CD4-positive, alpha-beta T cell treated with Interleukin-17A for 1 hour (primary cell): ENCODE measurements at places on chromosomes 2 and 18.

DNA sequence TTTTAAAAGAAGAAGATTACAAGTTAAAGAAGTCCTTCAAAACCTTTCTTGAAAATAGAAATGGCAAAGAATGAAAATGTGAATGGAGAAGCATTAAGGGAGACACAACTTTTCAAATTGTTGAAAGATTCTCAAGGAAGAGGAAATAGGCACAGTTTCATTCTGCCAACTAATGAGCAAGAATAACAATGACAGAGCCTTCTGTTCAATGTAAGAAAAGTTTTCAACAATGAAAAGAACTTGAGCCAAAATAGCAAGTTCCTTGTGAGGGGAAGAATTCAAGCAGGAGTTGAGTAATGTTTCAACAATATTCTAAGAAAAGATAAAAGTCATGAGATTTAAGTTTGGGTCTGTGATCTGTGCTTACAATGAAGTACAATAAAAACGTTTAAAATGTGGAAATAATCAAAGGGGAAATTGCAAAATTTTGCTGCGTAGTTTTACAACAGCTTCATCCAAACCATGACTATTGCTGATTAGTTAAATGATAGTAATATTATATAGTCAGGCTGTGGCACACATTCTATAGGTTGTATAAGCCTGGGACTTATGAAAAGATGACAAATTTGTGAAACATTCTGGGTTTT is 122.6 kb downstream of the METTL4 start:
- DNase-seq: no peak

GRCh38 chr18:31648966-31649429 is 35.4 kb downstream of the B4GALT6 start:
- no peak for DNase-seq

GRCh38 chr18:74529378-74529777 is 4.9 kb upstream of the CNDP1 start:
- no peak for DNase-seq

DNA sequence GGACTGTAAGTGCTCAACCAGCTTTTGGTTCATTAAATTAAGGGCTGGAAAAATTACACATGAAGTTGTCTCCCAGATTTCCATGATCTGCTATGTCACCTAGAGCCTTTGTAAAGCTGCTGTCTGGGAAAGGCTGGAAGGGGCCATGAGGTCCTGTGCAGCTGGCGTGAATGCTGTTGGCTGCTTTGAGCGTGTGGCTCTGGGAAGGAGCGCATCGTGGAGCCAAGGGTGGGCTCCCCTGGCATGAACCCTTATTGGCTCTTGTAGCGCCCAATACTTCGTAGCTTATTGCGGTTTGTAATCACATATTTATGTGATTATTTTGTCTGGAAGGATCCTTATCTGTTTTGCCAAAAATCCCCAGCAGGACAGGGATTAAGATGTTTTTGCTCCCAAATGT is 70.5 kb upstream of the LMAN1 start:
- DNase-seq: no peak

DNA sequence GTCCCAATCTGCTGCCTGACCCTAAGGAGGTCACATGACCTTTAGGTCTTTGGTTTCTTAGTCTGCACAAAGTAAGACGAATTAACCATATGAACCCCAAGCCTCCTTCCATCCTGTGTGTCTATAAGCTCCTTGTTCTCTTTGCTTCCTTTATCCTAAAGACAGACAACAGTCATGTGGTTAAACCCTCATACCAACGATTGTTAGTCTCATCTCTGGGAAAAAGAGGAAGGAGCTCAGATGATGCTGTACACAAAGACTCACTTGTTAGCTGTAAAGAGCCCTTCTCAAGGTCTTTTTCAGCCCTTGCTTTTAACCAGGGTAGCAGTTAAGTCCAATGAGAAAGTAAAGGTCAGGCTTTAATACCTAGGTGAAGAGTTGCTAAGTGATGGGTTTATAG is 443.7 kb downstream of the TNS1 start:
- no peak for DNase-seq

DNA sequence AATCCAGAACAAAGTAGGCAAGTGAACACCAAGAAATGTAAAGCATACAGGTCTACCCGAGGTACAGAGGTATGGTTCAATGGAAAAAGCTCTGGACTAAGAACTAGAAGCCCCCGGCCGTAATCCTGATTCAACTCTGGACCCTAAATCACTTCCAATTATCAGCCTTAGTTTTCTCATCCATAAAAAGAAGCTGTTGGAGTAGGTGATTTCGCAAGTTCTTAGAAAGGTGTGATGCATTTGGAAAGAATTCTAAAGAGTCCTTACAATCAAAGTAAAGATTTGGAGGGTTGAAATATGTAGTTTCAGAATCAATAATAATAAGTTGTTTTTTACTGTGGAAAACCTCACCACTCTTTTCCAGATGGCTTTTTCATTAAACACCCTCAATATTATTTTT is 622.1 kb upstream of the ID2 start:
- no peak for DNase-seq

- DNase-seq: no peak
These were observed 41.4 kb upstream of the ALPP start for GRCh38 chr2:232336981-232337720.

DNA sequence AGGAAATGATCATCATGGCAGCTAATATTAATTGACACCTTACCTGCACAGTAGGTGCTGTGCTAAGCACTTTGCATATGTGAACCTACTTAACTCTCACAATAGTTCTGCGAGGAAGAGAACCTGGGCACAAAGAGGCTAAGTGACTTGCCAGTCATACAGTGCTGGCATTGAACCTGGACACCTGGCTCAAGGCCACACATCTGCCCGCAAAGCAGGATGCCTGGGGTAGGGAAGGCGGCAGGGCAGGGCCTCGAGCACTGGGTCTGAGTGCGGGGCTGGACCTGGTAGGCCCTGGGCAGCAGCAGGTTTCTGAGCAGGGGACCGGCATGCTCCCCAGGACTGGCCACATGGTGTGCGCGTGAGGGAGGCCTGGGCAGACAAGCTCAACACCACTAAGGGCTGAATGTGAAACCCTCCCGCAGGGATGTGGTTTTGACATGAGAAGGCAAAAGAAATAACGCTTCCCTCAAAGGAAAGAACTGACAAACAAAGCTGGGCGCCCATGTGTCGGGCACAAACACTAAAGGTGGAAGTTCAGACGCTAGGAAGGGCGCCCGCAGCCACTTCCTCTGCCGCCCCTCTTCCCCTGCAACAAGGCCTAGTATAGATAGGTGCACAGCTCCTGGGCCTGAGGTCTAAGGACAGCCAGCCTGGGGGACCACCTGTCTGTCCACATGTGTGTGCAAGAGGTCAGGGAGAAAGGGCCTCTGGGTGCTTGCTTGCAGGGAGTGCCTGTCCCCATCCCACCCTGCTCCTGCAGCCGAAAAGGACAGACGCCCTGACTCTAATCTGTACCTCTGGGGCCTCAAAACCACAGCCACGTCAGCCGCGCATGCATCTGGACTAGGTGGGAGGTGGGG is 92.5 kb downstream of the ZFP36L2 start:
- peak; percentile 80 for DNase-seq

DNA sequence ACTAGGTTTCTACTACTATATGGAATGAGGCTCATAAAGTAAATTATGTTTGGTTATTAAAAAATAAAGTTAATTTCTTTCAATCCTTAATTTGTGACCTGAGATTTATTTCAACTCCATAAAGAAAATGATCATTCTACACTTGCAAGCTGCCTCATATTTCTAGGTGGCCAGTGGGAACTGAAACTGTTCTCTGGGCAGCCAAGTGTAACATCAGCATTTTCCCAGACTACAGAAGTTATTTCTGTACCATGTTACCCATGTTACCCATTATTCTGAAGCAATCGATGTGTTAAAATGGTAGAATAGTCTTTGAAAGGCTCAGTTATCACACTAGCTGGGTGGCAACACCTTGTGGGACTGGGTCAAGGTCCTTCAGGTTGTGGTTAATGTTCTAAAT is 139.3 kb upstream of the FBXO11 start:
- DNase-seq: no peak

DNA sequence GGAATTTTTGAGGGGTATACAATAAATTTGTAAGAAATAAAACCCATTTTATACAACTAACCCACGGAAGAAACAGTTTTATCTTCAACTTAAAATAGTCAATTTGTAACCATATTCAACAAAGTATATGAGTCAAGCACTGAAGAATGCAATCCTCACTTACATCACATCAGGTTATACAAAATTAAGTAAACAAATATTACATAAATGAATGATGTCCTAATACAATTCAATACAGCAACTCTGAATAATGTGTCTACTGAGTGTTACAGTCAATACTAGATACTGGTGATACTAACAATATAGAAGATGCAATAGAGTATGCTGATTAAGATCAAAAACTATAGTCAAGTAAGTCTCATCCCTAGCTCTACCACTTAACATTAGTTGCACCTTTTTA is 58.6 kb downstream of the FANCL start:
- no peak for DNase-seq

- DNase-seq: peak; percentile 29
These were observed 67.1 kb upstream of the YWHAQ start for GRCh38 chr2:9697909-9698308.

- peak; percentile 18 for DNase-seq
These were observed 58.1 kb downstream of the NCKAP1 start for GRCh38 chr2:182980115-182980514.

- DNase-seq: no peak
These were observed 29.1 kb upstream of the ANKRD44 start for GRCh38 chr2:197339496-197340220.

GRCh38 chr2:23388294-23388693 is 3.3 kb downstream of the KLHL29 start:
- DNase-seq: no peak

GRCh38 chr18:32542221-32542798 is 71.6 kb upstream of the GAREM1 start:
- no peak for DNase-seq

DNA sequence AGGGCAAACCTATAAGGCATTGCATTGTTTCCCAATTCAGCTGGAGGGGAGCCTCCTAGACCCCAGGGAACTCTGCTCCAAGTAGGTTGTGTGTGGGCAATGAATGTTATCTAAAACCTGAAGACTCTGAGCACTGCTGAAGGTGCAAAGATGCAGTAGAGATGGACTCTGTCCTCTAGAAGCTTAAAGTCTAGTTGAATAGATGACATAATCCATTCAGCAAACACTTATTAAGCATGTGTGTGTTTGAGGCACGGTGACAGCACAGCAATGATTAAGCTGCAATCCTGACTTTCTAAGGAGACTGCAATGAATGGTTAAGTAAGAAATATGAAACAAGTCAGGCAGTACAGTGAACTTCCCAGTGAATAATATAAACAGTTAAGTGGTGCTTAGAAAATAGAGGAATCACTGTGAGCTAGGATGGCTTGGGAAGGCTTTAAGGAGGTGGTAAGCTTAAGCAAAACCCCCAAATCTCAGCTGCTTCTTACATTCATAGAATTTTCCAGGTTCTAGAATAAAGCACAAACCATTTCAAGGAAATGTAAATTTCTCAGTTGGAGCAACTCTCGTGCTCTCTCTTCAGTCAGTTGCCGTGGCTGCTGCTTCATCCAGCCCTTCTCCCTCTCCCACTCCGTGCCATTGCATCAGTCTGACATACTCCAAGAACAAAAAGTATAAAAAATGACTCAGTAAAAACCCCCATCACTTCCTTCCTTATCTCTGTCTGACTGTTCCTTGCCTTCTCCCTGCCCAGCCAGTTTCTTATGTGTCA is 19.1 kb downstream of the MXD1 start:
- DNase-seq: no peak

DNA sequence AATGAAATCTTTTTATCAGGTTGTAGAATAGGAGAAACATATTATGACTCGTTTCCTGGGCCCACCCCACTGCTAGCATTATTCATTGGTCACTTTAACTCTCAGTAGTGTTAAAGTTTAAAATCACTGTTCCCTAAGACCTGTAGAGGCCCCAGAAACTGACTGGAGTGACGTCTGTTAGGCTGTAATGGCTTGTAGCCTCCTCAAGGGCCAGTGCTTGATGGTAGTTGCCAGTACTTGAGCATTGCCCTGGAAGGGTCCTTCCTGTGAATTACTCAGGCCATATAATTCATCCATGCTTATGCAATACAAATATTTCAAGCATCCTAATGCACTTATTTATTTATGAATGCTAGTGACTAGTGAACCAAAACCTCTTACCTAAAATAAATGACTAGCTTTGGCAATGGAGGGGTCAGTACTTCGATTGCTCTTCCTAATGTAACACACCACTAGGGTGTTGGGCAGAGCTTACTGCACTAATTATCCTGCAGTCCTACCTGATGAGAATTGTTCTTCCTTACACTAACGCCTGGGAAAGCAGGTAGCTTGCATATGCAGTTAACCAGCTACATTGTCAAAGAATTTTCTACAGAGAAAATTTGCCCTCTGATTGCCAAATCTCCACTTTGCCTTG is 31.2 kb downstream of the ARHGAP25 start:
- DNase-seq: peak; percentile 30

DNA sequence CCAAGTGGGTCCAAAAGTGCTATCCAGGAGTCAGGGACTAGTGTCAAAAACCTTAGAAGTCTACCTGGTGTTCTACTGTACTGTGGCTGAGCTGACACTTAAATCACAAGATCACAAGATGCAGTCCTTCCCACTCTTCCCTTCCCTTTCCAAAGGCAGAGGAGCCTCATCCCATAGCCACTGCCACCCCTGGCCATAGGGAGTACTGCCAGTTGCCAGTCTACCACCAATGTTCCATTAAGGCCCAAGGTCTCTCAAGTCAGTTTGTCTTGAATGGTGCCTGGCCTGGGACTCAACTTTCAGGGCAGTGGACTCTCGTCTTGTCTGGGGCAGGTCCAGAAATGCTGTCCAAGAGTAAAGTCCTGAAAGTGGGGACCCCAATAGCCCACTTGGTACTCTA is 585.6 kb downstream of the NUP35 start:
- no peak for DNase-seq

- no peak for DNase-seq
These were observed 105.4 kb downstream of the SOS1 start for GRCh38 chr2:39015424-39015823.

DNA sequence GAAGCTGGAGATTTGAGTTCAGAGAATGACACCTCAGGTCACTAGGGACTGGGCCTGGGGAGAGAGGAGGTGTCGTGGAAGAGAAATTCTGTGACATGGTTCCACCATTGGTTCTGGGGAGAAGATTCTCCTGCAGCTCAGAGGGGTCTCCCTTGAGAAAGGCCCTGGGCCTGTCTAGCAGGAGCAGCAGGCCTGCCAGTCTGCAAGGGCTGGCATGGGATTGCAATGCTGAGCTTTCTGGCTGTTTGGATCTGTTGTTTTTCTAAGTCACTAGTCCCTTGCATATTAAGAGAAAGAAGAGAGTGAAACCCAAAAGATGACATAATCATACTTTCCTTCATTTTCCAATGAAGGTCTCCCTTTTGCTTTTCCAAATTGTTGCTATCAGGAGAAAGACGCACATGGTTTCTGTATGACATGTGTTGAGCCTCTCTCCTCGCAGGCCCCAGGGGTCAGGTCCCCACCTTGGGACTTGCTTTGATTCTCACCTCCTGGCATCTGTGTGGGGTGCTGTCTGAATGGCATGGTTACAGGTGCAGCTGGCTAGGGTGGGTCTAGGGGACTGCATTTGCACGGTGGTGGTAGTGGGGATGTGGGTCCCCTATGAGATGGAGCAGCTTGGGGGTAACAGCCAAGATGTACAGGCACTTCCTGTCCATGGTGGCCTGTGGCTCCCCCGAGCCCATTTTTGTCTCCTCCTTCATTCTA is 117.8 kb downstream of the GLI2 start:
- no peak for DNase-seq
